Right renal cortex interstitium (tissue), 3 donors: ENCODE measurements at places on chromosomes 2 and 18. TPM values are rescaled to one million over a fixed set of nuclear protein-coding genes. Genes with fewer than 3 reads are reported as not detected.

- DNase-seq, result no peak
Measured at GRCh38 chr2:55001716-55002115, 48.5 kb downstream of the RTN4 start.

DNA sequence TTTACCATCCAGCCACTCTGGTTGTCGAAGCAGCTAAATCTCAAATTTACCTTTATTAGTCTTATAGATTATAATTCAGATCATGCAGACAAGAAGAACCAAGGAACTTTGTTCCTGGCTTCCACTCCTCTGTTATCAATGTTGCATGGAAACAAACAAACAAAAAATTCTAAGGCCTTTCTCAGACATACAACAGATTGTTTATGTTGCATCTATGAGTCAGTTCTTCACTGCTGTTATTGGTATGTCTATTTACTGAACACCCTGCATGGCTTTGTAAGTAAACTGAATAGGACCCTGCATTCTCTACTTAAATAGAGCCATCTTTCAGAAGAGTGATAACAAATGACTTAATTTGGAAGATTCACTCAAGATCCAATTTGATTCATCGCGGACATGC is 1.6 kb upstream of the ANKRD44 start:
- no peak for DNase-seq

- no peak for DNase-seq
Measured at GRCh38 chr2:177165061-177165583, 47.5 kb upstream of the HNRNPA3 start.

DNA sequence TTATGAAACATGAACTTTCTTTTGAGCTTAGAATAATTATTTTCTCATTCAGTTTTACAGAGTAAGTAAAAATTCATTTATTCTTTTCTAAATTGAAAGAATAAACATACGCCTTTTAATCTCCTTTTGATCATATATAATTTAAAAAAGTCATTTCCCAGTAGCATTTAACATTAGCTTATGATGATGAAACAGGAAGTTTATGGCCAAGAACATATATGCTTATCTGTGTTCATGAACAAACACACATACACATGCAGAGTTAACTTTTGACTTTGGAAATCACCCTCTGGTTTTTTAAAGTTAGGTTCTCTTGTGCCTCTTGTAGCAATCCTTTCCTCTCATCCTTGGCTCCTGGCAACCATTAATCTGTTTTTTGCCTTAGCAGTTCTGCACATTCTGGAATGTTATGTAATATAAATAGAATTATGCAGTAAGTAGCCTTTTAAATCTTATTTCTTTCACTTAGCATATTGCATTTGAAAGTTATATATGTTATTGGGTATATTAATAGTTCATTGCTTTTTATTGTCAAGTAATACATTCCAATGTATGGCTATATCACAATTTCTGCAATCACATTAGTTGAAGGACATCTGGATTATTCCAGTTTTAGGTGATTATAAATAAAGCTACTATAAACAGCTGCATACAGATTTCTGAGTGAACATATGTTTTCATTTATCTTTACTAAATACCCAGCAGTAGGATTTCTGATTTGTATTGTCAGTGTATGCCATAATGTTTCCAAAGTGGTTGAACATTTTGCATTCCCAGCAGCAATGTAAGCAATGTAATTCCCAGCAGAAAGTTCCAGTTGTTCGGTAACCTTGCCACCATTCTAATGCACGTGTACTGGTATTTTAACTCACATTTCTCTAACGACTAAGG is 210.3 kb downstream of the ZRANB3 start:
- no peak for DNase-seq

The RND3 gene
- 55.3 TPM for polyA plus RNA-seq

- DNase-seq, result no peak
Measured at GRCh38 chr18:31489311-31489710, 8.7 kb upstream of the DSG2 start.

The POTEJ gene
- not detected for polyA plus RNA-seq

GRCh38 chr18:74531043-74531442 is 3.3 kb upstream of the CNDP1 start:
- DNase-seq, result no peak

DNA sequence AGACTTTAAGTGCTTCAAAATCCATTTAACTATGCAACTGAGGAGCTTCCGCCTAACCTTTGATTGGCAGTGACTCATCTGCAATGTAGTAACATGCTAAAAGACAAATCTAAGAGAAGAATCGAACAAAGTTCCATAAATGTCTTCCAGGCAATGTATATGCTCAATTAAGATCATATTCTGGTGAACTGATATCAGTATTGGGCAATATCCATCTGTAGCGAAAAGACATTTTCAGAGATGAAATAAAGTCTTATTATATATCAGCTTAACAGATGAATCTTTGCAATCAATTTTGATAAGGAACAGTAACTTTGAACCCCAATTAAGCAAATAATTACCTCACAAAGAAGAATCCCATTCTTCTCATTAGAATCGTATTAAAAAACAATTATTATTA is 11.6 kb downstream of the ZC3H8 start:
- no peak for DNase-seq

- no peak for DNase-seq
Measured at GRCh38 chr18:78675231-78675630, 304.4 kb upstream of the SALL3 start.

DNA sequence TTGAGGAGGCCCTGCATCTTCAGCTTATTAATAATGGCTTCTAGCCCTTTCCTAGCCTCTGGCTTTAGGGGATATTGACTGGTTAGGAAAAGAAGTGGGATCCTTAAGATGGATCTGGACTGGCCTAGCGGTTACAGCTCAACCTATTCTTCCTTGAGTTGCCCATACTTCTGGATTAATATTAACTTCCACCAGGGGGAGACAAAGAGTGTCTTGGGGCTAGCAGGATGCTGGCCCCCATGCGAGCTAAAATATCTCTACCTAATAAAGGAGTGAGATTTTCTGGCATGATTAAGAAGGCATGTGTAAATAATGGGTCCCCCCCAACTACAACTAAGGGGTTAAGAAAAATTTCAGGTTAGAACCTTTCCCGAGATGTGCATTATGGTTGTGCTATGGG is 23.2 kb upstream of the PLA2R1 start:
- DNase-seq, result no peak

The TMEM182 gene
- polyA plus RNA-seq, result 7.9 TPM

DNA sequence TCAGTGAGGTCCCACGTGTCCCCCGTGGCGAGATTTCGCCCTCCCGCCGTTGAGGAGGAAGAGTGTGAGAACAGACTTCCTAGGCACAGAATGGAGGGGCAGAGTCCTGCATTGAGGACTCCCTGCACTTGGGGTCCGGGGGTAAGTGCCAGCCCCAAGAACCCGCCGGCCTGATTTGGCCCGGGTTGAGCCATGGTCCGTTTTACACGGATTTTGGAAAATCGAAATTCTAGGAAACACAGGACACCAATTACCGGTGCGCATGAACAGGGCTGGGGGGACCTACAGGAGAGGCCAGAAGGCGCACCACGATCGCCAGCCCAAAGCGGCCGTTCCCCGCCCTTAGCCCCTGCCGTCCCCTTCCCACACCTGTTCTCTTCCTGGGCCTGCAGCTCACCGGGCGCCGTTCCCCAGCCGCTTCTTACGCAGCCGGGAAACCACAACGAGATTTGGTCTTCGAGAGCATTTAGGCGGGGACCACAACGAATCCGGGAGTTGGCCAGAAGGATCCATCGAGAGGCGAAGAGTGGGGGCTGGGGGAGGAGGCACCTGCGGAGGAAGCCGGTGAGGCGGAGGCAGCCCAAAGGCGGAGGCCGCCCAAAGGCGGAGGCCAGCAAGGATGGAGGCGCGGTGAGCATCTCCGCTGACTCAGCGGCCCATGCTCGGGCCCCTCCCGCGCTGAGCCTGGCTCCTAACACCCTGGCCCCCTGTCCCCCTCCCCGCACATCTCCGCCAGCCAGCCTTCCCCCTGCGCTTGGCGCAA is 464 bp upstream of the TLX2 start:
- DNase-seq, result no peak

GRCh38 chr2:182915369-182916326 is 49.2 kb upstream of the FRZB start:
- no peak for DNase-seq

The RAPGEF4 gene
- 11.0 TPM for polyA plus RNA-seq

DNA sequence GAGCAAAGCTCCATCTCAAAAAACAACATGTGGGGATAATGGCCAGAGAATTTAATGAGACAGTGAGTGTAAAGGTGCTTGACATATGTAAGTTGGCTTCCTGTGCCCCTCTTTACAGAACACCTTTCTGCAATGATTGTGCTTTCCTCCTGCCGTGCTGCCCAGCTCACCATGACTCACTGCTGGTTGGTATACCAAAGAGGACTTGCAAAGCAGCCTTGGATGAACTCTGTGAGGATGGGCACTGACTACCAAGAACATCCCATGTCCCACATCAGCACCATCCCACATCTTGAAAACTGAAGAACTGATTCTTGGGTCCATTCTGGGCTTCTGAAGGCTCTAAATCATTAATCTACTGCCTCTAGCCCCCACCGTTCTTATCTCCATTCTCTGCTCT is 52.2 kb downstream of the NGEF start:
- no peak for DNase-seq

DNA sequence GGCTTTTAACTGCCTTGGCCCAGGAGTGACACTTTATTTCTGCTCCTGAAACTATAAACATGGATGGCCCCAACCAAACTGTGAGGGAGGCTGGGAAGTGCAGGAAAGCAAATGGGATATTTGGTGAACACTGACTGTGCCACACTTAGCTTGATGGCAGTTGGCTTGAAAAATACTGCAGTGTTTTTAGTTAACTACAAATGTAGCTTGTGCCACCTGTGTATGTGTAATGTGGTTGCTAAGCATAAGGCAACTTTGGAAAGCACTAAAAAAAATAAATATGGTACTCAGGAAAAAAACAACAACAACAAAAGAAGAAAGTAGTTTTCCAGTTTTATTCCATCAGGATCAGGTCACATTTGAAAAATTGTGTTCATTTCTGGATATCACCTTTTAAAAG is 73.8 kb downstream of the CD28 start:
- no peak for DNase-seq

GRCh38 chr2:221845021-221845365 is 272.9 kb upstream of the EPHA4 start:
- no peak for DNase-seq

GRCh38 chr18:57603871-57604270 is 17.4 kb upstream of the FECH start:
- no peak for DNase-seq
